GM04504 (cell line): ENCODE measurements at places on chromosomes 11 and 22.

GRCh38 chr11:95256321-95256779, 25.3 kb upstream of the SESN3 start:
- no peak for DNase-seq

DNA sequence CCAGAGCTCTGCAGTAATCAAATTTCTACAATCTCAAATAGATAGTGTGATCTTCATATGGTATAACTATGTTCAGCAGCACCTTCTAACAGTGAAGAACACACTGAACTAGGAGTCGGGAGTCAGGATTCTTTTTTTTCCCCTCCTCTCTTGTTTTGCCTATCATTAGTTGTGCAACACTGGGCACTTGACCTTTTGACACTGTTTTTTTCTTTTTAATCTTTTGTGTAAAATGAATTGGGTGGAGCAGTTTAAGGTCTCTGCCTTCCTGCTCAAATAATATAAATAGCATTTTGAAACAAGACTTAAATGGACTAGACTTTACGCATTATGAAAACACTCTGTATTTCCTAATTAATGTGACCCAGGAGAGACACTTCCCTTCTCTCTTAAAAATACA, 39.7 kb downstream of the CTSC start:
- no peak for DNase-seq

DNA sequence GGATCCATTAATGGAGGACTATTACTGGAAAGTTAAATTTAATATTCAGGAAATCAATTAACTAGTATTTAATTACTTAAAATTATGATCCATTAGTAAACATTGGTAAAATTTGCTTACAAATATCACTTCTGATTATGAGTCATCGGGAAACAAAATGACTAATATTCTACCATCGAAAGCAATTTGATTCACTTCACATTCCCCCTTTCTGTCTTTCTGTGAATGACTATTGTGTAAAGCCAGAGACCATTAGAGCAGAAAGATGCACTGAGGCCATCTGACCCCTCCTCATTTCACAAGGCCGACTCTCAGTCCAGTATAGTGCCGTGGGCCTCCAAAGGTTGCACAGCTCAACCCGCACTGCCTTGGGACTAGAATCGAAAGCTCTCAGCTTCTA, 619.0 kb downstream of the OPCML start:
- DNase-seq: no peak

- no peak for DNase-seq
These were observed 104.5 kb upstream of the OPCML start for GRCh38 chr11:133636711-133637355.
